ENCODE measurements at places on chromosomes 13 and 19. TPM values are rescaled to one million over a fixed set of nuclear protein-coding genes. Genes with fewer than 3 reads are reported as not detected.

S1PR2 gene
- total RNA-seq: 22.0 TPM

IGFL1 gene
- not detected for total RNA-seq

APBA3 gene
- total RNA-seq: 12.1 TPM

DNA sequence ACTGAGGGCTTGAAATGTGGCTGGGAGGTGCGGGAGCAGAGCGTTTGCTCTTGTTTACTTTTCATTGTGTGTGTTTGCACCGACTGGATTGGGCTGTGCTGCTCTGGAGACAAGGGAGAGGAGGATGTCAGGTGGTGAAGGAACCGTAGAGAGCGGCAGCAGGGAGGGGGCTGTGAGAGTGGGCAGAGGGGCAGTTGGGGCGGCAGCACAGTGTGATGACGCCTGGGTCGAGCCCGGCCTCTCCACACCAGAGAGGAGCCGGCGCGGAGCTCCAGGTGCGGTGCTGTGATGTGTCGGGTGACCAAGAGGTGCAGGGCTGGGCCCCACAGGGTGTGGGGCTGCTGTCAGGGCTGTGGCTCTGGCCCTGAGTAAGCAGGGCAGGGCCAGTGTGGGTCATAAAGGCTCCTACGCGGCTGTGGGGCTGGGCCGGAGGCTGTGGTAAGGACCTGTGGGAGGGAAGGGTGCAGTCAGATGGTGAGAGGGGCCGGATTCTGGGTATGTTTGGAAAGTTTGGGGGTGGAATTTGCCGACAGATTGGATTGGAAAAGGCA, 10.5 kb downstream of the NAXD start:
- no peak for DNase-seq

ZNF888 gene
- 1.8 TPM for total RNA-seq

SRRM5 gene
- total RNA-seq: not detected

DNA sequence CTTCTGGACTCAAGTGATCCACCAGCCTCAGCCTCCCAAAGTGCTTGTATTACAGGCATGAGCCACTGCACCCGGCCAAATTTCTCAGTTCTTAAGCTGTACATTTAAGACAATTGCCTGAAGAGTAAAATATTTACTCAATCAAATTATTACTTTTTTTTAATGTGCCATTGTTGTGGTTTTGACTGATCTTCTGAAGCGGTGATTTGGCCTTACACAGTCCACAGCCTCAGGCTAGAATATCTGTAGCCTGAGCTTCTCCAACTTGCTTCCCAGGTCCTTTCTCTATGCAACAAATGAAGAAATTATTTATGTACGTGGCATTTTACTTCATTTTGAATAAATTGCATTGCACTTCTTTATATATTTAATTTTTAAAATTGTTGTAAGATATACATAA, 281.3 kb downstream of the KLF5 start:
- no peak for DNase-seq

C1QTNF9 gene
- not detected for total RNA-seq

DNA sequence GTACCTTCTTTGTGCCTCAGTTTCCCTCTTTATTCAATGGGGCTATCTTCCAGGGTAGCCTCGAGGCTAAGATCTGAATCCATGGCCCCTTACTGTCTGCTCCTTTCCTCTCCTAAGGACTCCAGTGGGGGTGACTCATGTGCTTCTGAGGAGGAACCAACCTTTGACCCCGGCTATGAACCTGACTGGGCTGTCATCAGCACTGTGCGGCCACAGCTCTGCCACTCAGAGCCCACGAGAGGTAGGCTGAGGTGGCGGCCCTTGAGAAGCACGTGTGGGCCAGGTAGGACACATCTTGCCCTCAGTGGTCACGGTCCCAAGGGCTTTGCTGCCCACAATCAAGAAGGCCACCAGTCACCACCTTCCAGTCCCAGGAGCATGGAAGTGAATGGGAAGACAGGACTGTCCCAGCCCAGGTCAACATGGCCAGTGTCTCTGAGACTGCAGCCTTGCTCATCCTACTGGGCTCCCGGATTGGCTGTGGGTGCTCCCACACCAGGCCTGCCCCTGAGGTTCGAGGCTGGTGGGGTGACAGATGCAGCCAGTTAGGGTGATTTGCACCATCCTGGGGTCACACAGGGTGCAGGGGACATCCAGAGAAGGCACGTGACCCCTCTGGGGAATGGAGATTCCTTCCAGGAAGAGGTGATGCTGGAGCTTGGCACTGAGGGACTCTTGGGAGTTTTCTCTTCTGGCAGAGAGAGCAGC, 2.8 kb downstream of the TBC1D17 start:
- no peak for DNase-seq

GRCh38 chr13:79349011-79349410, 57.0 kb downstream of the RBM26 start:
- no peak for DNase-seq

DNA sequence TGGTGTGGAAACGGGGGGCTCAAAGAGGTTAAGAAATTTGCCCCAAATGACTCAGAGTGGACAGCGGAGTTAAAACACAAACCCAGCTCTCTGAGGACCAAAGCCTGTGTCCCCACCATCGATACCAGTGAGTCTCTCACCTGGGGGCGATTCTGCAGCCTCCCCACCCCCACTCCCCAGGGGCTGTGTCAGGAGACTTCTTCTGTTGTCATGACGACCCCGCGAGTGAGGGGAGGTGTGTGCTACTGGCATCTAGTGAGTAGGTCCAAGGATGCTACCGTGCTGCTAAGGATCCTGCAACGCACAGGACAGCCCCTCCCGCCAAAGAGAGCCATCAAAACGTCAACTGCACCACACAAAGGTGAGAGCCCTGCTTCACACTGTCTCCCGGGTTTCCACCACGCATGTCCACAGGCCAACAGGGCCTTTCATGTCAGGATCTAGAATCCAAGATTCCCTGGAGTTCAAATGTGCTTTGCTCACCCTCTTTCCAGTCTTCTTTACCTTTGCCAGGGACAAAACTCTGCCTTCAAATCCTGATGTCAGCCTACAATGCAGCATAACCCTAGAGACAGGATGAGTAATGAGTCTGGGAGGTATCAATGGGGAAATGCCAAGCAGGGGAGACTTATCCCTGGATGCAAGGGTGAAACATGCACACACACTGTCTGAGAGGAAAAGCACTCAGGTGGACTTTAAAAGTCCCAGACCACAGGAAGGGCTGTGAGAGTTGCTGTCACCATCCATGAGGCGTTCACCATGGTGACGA, 3.9 kb downstream of the RANBP3 start:
- DNase-seq: no peak

CNOT3 gene
- 57.0 TPM for total RNA-seq

DNA sequence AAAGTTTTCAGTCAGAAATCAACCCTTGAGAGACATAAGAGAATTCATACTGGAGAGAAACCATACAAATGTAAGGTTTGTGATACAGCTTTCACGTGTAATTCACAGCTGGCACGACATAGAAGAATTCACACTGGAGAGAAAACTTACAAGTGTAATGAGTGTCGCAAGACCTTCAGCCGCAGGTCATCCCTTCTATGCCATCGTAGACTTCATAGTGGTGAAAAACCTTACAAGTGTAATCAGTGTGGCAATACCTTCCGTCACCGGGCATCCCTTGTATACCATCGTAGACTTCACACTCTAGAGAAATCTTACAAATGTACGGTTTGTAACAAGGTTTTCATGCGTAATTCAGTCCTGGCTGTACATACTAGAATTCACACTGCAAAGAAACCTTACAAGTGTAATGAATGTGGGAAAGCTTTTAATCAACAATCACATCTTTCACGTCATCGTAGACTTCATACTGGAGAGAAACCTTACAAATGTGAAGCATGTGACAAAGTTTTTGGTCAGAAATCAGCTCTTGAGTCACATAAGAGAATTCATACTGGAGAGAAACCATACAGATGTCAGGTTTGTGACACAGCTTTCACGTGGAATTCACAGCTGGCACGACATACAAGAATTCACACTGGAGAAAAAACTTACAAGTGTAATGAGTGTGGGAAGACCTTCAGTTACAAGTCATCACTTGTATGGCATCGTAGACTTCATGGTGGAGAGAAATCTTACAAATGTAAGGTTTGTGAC, 15.7 kb upstream of the ZNF701 start:
- DNase-seq: no peak
